ENCODE measurements at places on chromosomes 3 and 15. TPM values are rescaled to one million over a fixed set of nuclear protein-coding genes. Genes with fewer than 3 reads are reported as not detected.

- no peak for DNase-seq
These were observed 457.7 kb downstream of the EPHA3 start for GRCh38 chr3:89565098-89565497.

- DNase-seq, result no peak
These were observed 266.5 kb upstream of the LRTM1 start for GRCh38 chr3:55194376-55194775.

DNA sequence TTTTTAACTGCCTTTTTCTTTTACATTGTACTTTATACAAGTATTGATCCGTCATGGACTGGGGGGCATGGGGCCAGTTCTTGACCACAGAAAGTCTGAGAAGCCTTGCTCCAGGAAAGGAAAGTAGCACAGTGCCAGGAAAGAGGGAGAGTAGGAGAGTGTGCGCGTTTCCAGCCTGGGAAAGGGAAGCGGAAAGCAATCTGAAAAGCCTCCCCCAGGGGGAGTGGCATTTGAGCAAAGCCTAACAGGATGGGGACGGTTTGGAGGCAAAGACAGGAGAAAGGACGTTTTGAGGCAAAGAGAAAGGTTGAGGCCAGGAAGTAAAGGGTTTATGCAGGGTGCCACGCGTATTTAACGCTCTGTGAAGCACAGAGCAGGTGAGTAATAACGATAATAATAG, 116.9 kb downstream of the RORA start:
- DNase-seq, result no peak

DNA sequence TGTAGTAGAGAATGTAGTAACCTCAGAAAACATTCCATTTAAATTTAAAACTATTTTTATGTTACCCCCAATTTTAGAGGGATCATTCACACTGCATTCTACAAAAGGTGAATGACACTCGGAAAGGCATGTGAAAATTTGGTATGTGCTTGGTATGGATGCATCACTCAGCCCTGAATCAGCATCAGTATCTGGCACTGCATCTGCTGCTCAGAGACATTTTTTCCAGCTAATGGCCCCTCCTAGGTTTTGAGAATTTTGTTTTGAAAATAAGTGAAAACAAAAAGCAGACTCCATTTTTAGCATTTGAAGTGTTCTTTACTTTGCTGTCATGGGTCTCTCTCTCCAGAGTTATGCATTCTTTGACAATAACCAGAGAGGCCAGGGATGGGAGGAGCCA, 15.6 kb upstream of the WWTR1 start:
- no peak for DNase-seq

TM6SF1 gene
- total RNA-seq, result 0.48 TPM
